ENCODE measurements at places on chromosomes 12 and 14. TPM values are rescaled to one million over a fixed set of nuclear protein-coding genes. Genes with fewer than 3 reads are reported as not detected.

GRCh38 chr12:71041476-71041875, 116.3 kb downstream of the TSPAN8 start:
- DNase-seq = no peak

DNA sequence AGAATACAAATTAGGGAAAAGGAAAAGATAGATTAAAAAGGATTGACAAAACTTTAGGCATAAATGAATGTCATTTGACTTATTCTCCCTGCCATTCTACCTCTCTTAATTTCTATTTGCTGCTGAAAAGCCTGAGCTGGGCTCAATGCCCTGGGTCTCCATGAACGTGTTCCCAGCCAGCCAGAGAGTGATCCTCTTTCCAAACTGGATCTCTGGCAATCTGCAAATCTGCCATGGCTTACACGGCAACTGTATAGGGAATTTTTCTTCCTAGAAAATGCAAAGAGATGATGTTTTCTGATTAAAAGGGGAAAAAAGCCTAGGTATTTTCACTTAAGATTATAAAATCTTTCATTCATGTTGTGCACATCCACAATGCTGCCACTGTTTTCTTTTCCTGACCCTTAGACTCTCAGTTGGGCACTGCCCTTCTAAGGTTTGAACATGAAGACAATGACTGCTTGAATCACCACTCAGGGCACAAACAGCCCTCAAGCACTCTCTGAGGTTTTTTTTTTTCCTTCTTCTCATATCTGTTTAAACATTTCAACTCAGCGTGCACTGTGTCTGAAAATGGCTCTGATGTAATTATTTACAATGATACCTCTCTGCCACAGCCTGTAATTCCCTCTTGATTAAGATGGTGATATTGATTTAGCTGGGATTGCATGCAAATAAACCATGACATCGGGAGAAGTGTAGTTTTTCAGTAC, 60.3 kb downstream of the DACT1 start:
- DNase-seq = no peak

DNA sequence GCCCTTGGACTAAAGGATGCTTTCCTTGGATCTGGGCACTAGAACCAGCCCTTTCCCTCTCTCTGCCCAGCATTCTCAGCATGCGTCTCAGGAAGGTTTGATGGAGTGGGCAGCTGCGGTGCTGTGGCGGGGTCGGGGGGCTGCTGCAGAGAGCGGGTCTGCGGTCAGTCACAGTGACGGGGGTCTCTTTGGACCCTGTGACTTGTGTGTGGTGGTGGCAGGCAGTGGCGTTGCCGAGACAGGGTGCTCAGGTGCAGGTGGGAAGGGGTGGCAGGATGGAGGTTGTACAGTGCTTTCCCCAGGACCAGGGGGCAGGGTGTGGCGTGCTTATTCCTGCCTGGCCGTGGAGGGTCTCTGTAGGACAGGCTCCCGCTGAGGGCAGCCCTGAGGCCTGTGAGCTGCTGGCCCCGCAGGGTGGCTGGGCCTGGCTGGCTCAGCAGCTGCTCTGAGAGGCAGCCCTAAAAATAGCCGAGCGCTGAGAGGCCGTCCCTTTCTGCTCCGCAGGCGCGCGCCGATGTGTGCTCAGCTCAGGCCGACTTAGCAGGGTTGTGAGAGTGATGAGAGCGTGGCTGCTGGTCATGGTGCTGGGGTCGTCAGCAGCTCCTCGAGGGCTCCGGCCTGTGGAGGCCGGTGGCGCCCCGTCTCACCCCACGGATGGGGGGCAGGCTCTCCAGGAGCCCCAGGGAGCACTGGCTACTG, 9.7 kb downstream of the PACS2 start:
- DNase-seq = no peak

GRCh38 chr14:88452231-88452630, 66.8 kb downstream of the SPATA7 start:
- DNase-seq = no peak

- no peak for DNase-seq
These were observed 308.7 kb downstream of the SOX5 start for GRCh38 chr12:23640754-23641153.

DNA sequence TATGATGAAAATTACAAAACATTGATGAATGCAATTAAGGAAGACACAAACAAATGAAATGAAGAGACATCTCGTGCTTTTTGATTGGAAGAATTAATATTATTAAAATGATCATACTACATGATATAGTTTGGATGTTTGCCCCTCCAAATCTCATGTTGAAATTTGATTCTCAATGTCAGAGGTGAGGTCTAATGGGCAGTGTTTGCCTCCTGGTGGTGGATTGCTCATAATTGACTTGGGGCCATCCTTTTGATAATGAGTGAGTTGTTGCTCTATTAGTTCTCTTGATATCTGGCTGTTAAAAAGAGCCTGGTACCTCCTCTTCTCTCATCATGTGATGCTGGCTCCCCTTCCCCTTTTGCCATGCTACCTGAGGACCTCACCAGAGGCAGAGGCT, 56.7 kb downstream of the CD163L1 start:
- no peak for DNase-seq

- DNase-seq = no peak
These were observed 55.5 kb downstream of the PPP2R5E start for GRCh38 chr14:63487724-63488123.

DNA sequence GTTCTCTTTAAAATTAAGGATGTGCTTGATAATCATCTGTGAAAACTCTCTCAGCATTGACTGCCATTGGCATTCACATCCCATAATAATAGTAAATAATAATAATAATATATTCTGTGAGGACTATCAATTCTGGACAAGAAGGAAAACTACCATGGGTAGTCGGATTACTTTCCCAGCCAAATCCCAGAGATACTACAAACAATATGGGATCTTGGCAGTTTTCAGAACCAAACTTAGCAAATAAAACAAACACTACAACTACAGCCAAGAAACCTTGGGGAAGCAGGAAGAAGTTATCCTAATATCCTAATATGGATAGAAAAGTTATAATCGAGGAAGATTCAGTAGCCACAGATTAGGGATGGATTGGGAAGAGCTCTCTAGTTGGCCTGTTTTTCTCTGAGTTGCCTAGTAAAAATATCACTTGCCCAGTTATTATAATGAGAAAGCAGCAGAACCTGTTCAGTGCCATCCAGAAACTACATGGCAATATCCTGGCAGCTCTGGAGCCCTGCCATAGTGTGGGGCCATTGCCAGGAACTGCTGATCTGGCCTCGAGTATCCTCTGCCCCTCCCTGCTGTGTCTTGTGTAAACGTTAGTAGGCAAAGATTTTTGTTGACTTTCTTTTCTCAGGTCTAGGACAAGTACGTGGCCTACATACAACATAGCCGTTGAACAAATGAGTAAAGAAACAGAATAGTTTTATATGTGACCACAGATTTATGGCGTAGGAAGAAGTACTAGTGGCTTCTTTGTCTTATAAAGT, 193.5 kb downstream of the SLC2A13 start:
- no peak for DNase-seq

- DNase-seq = peak; percentile 41
These were observed 10.1 kb upstream of the JDP2 start for GRCh38 chr14:75417674-75418073.

- DNase-seq = peak; percentile 5
These were observed 69.2 kb downstream of the NTN4 start for GRCh38 chr12:95721320-95721719.

DNA sequence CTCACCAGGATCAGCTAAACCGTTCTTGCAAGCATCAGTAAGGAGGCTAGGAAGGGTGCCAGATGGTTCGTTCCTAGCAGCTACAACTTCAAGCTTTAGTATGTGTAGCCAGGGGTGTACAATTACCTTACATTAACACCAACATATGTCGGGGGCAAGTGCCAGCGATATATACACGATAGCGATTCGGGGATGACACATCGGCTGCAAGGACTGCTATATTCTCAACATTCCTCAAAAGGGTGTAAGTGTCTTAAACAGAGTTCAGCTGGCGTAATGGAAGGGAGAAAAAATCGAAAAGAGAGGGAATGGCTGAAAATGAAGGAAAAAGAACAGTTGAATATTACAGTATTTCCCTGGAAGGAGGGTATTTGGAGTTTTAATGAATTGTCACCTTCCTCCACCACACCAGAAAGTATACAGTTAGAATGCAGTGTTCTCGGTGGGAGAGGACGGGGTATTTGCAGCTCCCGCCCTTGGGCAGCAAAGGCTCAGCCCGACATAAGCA, 545 bp downstream of the LIMA1 start:
- DNase-seq = peak; percentile 38

- DNase-seq = no peak
These were observed 97.9 kb downstream of the ARMH4 start for GRCh38 chr14:58054100-58054499.

DNA sequence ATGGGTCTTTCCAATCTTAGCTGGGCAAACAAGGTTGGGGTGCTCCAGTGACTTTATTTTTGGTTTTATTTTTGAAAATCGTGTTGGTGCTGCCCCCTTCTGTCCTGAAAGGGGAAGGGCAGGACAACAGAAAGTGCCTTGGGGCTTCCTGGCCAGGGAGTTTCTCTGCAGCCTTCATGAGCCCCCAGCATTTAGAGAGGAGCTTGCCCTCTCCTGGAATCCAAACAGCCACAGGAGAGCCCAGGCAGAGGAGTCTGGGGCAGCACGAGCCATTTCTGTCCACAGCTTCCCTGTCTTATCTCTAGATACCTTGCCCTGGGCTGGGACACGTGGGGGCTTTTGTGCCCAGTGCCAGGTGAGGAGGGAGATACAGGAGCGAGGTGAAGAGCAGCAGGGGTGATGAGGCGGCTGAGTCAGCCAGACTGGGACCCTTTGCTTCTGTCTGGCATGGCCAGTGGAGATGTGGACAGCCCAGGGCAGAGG, 4.4 kb upstream of the C1RL start:
- no peak for DNase-seq

DNA sequence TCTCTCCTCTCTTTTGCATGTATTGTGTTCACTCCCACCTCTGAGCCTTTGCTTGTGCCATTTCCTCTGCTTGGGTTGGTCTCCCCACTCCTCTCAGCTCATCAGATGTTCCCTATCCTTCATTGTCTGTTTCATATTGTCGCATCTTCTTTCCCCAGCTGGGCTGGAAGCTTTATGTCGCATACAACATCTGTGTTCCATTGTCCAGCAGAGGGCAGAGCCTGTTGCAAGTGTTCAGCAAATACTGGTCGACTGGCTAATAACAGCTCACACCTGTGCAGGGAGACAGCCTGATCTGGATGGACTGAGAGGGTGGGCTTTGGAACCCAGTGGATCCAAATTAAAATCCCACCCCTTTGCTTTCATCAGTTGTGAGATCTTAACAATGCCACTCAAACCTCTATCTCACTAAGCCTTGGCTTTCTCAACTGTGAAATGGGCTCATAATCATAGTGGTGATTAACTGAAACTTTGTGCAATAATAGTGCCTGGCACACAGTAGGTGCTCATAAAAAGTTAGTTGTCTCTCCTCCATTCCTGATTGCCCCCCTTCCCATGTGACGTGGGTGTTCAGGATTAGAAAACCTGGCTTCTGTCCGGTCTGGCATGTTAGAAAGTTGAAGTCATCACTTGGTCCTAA, 75.8 kb downstream of the RIN3 start:
- DNase-seq = peak; percentile 15

DNA sequence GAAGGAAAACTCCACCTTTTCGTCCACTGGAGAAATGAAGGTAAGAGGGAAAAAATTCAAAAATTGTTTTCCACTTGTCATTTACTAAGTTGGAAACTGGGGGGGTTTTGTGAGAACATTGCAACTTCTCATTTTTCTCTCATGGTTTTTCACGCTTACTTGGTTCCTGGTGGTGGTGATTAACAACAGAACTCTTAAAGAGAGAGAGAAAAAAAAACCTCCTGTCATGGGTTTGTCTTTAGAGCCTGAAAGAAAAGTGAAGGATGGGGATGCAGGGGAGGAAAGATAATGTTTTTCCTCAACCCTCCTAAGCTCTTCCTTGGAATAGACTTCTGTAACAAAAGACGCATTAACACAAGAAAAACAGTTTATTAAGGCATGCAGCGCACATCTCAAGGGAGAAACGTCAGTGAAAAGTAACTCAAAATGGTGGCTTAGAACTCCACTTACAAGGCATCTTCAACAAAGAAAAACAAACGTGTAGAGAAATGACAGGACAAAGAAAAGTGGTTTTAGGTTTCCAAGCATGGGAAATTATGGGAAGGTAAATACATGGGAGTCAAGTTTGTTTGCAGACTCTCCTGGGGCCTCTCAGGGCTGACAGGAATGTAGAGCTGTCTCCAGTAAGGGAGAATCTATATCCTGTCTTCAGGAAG, 81.9 kb upstream of the ATF7IP start:
- DNase-seq = no peak

GRCh38 chr12:99453836-99454538, 193.6 kb upstream of the GARIN6 start:
- no peak for DNase-seq

DNA sequence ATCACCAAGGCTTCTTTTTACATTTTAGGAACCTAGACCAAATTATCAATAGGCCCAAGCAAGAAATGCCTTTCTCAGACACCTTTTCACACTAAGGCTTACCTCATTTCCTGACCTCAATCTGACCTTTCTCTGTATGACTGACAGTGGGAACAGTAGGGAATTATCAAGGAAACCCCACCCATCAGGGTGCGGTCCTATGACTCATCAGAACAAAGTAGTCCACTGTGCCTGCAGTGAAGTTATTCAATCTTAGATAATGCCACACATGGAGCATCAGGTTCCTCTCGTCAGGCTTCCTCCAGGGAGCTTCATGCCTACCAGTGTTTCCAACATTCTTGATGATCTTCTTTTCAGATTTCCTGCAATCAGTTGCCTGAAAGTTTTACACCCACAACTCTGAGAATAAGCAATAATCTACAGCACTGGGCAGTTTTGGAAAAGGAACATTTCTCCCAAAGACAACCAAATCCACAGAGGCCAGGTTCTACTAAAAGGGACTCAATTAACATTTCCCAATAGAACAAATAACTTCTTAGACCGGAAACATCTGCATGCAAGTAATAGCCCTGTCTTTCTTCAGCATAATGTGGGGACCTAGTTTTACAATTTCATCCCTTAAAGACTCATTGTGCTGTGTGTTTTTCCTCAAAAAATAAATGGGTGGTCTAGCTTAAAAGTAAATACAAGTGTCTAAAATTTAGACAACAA, 35.9 kb upstream of the TMTC2 start:
- DNase-seq = no peak

- no peak for DNase-seq
These were observed 23.6 kb downstream of the SPTSSA start for GRCh38 chr14:34438438-34438837.

- peak; percentile 69 for DNase-seq
These were observed 8.6 kb downstream of the TC2N start for GRCh38 chr14:91858536-91859275.

Gene PRH2
- total RNA-seq = not detected

Gene CSRNP2
- 26.4 TPM for total RNA-seq

Gene AQP2
- not detected for total RNA-seq

Gene NFATC4
- 80.7 TPM for total RNA-seq

Gene PDE3A
- total RNA-seq = not detected

Gene RFLNA
- not detected for total RNA-seq

Gene FLRT2
- 34.2 TPM for total RNA-seq

Gene TPPP2
- not detected for total RNA-seq

Gene GPX2
- not detected for total RNA-seq

Gene GOLGA3
- 108 TPM for total RNA-seq

Gene PPP4R4
- total RNA-seq = not detected

Gene ADAM21
- total RNA-seq = 0.69 TPM

Gene MMP19
- 19.7 TPM for total RNA-seq

Gene TMPRSS12
- total RNA-seq = not detected

Gene BIN2
- not detected for total RNA-seq

Gene C1QL4
- not detected for total RNA-seq
